ENCODE measurements at places on chromosomes 6 and 20.
A peak's percentile ranks its signal among the peaks of the same experiment; 100 is the strongest.

- DNase-seq, result no peak
Observed at GRCh38 chr6:96547654-96548053, 15.3 kb upstream of the FHL5 start.

- DNase-seq, result no peak
Observed at GRCh38 chr6:133806382-133807140, 82.4 kb upstream of the TCF21 start.

DNA sequence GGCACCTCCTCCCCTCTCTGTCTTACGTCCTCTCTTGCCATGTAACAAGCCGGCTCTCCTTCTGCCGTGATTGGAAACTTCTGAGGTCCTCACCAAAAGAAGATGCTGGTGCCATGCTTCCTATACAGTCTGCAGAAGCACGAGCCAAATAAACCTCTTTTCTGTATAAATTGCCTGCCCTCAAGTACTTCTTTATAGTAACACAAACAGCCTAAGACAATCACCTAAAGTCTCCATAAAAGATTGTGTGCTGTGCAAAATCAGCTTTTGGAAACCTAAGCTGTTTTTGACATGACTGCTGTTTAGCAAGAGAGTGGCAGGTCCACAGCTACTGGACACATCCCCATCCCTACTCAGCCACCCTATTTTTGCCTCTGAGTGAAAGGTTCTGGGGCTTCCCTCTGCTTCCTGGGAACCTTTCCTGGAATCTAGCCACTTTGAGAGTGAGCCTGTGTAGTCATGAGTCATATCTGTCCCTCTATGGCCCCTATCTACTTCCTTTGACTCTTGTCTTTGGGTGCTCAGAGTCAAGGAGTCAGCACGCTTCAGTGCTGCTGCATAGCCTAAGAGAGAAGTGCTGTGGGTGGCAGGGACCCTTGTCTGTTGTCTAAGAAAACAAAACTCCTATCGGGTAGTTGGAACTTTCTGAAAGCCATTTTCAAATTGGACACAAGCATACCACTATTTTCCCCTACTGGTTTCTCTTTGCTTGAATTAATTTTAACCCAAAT lies 110.0 kb downstream of the PPP1R14C start:
- DNase-seq, result peak; percentile 20

DNA sequence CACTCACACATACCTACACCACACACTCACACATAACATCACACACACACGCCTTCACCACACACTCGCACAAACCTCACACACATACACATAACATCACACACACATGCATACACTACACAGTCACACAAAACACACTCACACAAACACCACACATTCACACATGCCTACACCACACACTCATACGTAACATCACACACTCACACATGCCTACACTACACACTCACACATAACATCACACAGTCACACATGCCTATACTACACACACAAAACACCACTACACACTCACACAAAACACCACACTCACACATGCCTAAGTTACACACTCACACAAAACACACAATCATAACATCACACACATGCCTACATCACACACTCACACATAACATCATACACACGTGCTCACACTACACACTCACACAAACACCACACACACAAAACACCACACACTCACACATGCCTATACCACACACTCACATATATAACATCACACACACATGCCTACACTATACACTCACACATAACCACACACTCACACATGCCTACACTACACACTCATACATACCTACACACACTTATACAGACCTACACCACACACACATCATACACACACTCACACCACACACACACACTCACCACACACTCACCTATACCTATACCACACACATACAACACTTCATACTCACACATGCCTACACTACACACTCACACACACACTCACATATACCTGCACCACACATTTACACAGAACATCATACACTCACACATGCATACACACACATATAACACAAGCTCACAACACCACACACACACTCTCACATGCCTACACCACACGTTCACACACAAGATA lies 383.5 kb downstream of the C6orf118 start:
- DNase-seq, result no peak

GRCh38 chr6:165663377-165663735 lies 315 bp upstream of the PDE10A start:
- no peak for DNase-seq

GRCh38 chr20:58707770-58708169 lies 15.2 kb downstream of the NPEPL1 start:
- no peak for DNase-seq

DNA sequence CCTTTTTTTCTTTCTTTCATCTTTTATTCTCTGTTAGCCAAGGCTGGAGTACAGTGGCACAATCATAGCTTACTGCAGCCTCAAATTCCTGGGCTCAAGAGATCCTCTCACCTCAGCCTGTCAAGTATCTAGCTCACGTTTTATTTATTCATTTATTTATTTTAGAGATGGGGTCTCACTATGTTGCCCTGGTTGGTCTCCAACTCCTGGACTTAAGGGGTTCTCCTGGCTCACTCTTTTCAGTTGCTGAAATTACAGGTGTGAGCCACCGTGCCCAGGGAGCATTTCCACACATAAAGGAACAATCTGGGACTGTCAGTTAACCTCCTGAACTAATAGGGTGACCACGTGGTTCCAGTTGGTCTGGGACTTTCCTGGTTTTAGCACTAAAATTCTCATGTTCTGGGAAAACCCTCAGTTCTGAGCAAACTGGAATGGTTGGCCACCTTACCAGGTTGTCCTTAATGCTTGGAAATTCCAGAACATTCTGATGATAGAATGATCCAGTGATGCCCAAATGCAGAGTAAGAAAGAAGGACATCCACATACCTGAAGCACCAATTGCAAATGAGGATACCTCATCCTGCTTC lies 105.5 kb upstream of the ZNF217 start:
- no peak for DNase-seq

GRCh38 chr20:63097336-63097831 lies 90.6 kb upstream of the BHLHE23 start:
- DNase-seq, result no peak

- no peak for DNase-seq
Observed at GRCh38 chr6:167799033-167799821, 27.5 kb upstream of the AFDN start.

GRCh38 chr20:50929299-50930138 lies 1.7 kb downstream of the ADNP start:
- DNase-seq, result peak; percentile 92

DNA sequence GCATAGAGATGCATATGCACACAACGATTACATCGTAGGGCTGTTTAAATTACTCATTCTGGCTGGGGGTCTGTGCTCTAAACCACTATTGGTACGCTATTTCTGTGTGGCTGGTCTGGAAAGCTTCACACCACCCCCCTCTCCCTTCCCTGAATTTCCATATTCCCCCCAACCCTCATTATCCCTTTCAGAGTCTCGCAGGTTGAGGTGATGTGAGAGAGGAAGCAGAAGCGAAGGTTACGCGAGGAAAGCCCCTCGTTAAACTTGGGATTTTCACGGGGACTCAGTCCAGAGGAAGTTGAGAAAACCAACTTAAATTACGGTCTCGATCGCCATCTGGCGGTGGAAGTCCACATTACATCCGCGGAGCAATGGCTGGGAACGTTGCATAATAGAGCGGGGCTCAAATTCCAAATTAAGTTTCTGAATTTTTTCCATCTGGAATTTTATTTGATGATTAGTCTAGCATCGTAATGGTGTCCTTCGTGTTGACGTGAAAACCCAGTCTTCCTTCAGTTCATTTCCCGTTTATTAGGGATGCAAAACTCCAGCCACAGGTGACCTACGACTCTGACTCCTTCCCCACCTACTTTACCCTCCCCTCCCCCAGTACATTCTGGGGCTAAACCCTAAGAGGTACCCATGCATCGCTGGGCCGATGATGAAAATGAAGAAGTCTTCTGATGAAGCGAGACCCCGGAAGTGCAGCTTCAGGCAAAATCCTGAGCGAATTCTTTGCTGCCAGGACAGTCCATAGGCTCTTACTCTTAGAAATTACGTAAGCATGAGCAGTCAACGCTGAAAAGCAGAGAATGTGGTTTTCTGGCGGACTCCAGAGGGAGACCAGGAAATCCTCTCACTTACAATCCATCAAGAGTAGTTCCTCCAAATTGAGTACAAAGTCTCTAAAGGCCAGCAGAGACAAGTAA lies 19.7 kb downstream of the HLA-DOB start:
- peak; percentile 59 for DNase-seq

DNA sequence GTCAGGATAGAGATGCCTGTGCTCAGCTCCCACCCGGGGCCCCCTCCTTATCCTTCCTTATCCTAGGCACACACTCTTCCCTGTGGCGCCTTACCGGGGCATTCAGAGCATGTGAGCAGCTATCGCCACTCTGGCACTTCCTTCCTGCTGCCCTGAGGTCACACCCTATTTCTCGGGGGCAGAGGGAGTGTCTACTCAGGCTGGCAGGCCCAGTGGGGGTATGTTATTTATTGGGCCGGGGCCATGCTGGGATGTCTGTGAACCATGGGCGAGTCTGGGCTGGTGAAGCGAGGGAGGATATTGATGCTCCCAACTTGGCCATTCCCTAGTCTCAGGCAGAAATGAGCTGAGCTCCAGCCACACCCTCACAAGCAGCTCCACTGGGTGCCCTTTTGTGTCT lies 3.9 kb upstream of the LY6G6D start:
- DNase-seq, result no peak
